Esophagus squamous epithelium (tissue), 5 donors: ENCODE measurements at places on chromosomes 11 and 22.

DNA sequence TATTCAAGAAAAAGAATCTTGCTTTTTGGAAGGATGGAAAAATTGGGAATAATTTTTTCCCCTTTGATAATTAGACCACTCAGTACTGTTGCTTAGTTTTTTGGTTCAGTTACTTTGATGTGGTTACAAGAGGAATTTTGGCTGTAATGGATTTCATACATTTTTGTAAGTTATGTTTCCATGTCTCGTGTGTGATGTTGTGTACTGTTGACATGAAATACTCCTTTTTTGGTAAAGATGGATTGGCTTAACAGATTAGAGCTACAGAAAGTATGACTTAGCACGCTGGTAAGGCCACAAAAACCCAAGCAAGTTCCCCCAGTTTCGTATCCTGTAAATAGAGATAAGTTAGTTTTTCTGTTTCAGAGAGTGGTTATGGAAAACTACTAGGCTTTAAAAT, 11.9 kb downstream of the TBCEL start:
- no peak for DNase-seq

DNA sequence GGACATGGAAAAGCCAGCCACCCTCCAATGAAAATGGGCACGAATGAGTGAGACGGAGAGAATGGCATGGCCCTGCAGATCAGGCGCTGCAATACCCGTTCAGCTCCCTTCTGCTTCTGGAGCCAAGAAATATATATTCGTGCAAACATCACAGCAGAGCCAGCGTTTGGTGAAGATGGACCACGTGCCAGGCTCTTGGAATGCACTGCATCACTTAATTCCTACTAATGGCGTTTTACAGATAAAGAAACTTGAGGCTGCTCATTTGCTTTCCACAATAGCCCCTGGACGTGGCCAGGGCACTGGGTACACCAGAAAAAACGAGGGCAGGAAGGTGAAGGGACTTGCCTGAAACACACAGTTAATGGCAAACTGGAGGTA, 1.6 kb upstream of the FXYD2 start:
- no peak for DNase-seq

GRCh38 chr22:24542641-24543040, 12.3 kb downstream of the GUCD1 start:
- no peak for DNase-seq

GRCh38 chr11:1873048-1873812, 18.5 kb downstream of the PRR33 start:
- DNase-seq: no peak

GRCh38 chr11:114162719-114163123, 103.2 kb downstream of the ZBTB16 start:
- peak; percentile 17 for DNase-seq

DNA sequence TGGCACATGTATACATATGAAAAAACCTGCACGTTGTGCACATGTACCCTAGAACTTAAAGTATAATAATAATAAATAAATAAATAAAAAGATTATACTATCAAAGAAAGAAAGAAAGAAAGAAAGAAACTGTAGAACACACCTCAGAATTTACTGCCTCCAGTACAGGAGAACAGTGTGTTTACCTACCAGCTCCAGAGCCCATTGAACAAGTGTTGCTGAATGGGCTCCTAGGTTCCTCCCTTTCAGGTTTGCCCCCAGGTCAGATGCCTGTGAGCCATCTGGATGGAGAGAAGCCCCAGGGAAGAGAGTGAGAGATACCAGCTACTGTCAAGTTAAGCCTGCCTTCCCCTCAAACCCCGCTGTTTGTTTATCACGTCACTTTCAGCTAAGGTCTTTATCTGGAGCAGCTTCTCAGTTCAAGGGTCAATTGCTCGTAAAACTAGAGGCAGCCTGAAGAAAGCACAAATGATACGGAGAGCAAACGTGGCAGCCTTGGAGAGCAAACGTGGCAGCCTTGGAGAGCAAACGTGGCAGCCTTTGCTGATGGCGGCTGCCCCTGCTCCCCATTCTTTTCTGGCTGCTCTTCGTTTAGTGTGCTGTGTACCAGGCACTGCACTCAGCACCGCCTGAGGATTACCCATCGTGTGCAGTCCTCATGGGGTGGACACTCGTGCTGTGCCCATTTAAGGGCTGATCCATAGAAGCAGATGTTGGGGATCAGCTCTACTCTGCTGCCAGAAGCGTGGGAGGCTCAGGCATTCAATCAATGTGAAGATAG, 111.7 kb downstream of the ADAMTS15 start:
- DNase-seq: no peak

DNA sequence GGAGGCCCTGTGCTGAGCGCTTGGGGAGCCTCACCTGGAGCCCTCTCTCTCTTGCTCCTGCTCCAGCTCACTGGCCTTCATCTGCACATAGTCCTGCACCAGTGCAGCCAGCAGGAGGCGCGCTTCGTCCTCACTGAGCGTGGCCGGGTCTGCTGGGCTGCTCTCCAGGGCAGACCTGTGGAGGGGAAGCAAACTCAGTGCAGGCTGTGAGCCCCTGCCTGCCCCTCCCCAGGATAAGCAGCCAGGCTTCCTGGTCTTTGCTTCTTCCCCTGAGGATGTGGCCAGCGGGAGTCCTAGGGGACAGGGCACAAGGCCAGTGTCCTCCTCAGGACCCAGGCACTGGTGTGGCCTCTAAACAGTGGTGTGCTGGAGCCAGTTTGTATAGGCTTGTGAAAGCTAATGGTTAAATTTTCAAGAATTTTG, 2.2 kb downstream of the CALCA start:
- no peak for DNase-seq

- DNase-seq: no peak
Measured at GRCh38 chr11:50412832-50413231, 380.2 kb downstream of the OR4C45 start.

- DNase-seq: no peak
Measured at GRCh38 chr11:47254386-47254785, 3.4 kb upstream of the NR1H3 start.

DNA sequence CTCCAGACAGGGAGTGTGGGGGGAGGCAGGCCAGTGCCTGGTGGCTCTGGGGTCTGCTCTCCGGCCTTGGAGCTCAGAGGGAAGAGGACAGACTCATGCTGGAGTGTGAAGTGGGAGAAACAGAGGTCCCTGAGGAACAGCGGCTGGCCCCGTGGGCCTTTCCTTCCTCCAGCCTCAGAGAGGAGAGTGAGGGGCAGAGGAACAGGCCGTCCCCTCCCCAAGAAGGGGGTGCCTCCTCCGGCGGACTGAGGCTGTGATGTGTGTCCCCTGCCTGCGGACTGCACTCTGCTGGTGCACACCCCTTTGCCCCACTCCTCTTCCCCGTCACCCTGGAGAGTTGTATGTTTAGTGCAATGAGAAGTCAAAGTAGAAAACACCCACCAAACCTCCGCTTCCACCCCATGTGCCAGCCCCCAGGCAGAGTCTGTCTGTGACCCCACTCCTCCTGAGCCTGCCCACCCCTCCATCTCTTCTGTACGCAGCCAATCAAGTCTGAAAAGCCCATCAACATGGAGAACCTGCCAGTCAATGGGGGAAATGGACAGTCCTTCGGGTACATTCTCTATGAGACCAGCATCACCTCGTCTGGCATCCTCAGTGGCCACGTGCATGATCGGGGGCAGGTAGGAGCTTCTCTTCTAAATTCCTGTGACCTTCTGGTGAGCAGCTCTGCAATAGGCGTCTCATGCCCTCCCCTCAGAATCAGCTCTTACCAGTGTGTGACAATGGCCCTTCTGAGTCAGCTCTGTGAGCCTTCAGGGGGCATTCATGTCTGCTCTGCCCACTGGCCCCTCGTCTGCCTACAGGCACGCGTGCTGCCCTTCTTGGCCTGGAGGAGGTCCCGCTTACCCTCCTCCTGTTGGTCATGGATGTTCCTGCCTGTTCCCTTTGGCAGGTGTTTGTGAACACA, 39.0 kb downstream of the GLB1L2 start:
- no peak for DNase-seq

DNA sequence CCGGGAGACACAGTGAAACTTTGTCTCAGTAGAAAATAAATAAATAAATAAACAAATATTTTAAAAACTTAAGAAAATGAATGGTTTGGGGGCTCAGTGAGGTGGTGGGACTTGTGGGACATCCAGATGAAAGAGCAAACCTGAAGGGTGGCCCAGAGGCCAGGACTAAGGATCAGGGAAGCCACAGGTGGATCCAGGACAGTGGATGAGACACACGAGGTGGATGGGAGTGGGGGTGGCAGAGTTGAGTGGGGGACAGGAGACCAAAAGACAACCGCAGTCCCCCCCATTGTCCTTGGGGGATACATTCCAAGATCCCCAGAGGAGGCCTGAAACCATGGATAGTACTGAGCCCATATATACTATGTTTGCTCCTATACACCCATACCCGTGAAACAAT, 7.1 kb downstream of the RFPL1 start:
- no peak for DNase-seq

- no peak for DNase-seq
Measured at GRCh38 chr11:58613228-58613627, 9.2 kb upstream of the CNTF start.

GRCh38 chr22:41557401-41558240, 3.2 kb upstream of the CSDC2 start:
- DNase-seq: no peak

- no peak for DNase-seq
Measured at GRCh38 chr22:48102581-48102980, 1340.1 kb downstream of the TBC1D22A start.

GRCh38 chr11:61041755-61042518, 60.4 kb upstream of the CD5 start:
- no peak for DNase-seq

DNA sequence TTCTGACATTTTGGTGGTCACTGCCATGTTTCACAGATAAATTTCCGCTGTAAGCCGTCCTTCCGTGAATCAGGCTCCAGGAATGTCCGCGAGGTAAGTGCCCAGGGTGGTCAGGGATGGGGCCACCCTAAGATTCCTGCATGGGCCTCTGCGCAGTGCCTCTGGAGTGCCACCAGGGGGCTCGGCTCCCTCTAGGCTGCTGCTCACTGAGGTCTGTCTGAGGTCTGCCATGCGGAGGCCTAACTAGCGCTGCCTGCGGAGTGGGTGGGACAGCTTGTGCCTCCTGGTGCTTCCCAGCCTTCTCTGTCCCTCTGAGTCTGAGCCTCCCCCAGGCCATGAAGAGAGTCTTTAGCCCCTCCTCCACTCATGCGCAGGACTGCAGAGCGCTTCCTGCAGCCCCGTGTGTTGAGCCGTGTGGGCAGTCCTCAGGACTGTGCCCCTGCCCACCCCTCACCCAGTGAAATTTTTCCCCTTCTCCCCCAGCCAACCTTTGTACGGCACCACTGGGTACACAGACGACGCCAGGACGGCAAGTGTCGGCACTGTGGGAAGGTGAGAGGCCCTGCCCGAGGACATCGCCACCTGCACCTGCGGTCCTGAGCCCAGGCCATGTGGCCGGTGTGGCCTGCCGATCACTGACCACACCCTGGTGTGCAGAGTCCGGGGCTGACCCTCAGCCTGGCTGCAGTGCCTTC, 11.9 kb upstream of the MDK start:
- no peak for DNase-seq

DNA sequence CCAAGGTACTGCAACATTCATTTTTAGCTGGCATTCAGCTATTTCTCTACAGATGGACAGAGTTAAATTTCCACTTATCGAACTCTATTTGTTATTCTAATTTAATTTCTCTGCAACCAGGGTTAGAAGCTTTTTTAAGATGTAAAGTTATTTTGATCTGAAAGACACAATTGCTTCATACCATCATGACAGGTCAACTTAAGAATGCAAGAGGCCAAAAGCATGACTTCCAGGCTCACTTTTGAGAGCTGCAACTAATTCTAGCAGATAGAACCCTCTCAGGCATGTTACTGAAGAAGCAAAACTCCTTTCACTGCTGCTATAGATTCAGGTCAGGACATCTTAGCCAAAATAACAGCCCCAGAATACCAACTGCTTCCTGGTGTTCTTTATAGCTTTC, 86.5 kb upstream of the GALNT18 start:
- DNase-seq: no peak

GRCh38 chr22:47474464-47474863, 712.0 kb downstream of the TBC1D22A start:
- no peak for DNase-seq

- DNase-seq: no peak
Measured at GRCh38 chr22:45758603-45759002, 87.0 kb downstream of the ATXN10 start.

GRCh38 chr11:120146413-120147093, 8.6 kb upstream of the TRIM29 start:
- DNase-seq: no peak

- DNase-seq: no peak
Measured at GRCh38 chr11:67033661-67034166, 10.8 kb downstream of the SYT12 start.

GRCh38 chr11:16769386-16769785, 30.9 kb downstream of the C11orf58 start:
- DNase-seq: no peak

DNA sequence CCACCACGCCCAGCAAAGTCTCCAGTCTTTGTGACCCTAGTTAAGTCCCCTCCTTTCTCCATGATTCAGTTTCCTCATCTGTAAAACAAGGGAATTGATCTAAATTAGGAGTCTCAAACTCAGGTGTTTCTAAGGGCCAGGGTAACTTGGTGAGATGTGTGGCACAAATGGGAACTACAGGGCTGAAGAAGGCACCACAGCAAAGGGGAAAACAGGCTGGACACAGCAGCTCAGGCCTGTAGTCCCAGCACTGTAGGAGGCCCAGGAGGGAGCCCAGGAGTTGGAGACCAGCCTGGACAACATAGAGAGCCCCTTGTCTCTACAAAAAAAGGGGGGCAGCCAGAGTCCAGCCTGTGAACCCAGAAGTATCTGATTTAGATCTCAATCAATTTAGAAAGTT, 15.6 kb upstream of the PATZ1 start:
- DNase-seq: no peak

GRCh38 chr11:119896387-119897045, 167.5 kb upstream of the NECTIN1 start:
- no peak for DNase-seq

GRCh38 chr11:66604155-66604554, 11.2 kb downstream of the CCS start:
- DNase-seq: no peak

DNA sequence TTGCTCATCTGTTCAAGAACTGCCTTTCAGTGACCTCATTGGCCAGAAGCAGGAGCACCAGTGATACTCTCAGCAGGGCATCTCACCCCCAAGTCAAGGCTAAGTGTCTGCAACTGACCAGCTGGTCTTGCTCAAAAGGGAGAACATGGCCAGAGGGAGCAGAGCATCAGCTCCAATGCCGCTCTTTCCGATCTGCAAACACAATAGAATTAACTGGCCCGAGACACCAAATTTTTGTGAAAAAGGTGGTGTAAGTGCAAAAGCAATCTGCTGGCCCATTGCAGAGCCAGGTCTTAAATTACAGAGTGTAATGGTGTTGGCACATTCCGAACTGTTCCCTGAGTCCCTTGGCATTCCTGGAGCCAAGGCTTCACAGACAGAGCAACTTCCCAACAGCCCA, 97.0 kb downstream of the PKNOX2 start:
- DNase-seq: no peak

DNA sequence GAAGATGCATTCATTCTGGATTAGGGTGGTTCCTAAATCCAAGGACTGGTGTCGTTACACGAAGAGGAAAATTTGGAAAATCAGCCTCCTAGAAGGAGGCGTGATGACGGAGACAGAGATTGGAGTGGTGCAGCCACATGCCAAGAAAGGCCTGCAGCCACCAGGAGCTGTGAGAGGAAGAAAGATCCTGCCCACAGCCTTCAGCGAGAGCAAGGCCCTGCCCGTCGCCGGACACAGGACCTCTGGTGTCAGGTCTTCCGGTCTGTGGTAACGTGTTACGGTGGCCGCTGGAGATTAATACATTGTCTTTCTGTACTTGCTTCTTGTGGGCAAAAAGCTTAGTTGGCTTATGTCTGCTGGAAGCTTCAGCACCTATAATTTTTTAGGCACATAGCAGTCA, 1045.8 kb downstream of the BRD1 start:
- no peak for DNase-seq

- DNase-seq: no peak
Measured at GRCh38 chr11:125777309-125777708, 1.3 kb downstream of the PATE2 start.
